Stimulated activated CD4-positive, alpha-beta T cell treated with anti-CD3 and anti-CD28 coated beads, TNF-alpha, amount 100 ng/mL, for 1 hour (primary cell): ENCODE measurements at places on chromosomes 1 and 21.

DNA sequence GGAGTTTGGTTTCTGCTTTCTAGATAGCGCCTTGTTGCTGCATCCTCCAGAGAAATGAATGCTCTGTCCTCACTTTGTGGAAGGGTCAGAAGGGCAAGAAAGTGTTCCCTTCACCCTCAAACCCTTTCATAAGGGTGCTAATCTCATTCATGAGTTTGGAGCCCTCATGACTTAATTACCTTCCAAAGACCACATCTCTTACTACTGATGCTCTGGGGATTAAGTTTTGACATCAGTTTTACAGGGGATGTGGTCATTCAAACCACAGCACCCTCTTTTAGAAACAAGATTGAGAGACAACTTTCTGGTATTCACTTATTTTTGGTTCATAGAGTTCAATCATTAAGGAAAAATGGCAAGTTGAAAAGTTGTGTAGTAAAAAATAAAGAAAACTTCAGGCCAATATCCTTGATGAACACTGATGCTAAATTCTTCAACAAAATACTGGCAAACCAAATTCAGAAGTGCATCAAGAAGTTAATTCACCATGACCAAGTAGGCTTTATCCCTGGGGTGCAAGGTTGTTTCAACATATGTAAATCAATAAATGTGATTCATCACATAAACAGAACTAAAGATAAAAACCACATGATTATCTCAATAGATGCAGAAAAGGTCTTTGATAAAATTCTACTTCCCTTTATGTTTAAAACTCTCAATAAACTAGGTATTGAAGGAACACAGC, 442.1 kb downstream of the PTBP2 start:
- DNase-seq, result no peak

GRCh38 chr1:110224240-110224995, 14.3 kb downstream of the KCNC4 start:
- DNase-seq, result no peak

DNA sequence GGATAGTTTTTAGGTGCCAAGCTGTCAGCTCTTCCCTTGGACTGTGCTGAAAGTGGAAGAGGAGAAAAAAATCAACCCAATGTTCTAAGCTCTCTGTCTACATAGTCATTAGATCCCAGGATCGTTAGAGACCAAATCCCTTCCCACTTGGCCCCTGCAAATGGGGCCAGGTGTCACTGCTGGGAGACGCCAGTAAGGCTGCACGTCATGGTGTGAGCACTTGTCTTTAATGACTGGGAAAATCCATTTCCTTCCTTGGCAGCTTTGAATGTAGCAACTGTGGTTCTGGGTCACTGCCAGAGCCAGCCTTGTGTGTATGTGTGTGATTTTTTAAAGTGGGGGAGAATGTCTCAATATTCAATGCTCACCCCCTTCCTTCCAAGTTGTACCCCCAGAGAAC, 59.9 kb downstream of the MAN1C1 start:
- DNase-seq, result no peak

GRCh38 chr1:236864211-236864610, 69.1 kb downstream of the MTR start:
- DNase-seq, result no peak

- no peak for DNase-seq
Measured at GRCh38 chr21:24852610-24853195, 754.6 kb downstream of the MRPL39 start.

GRCh38 chr1:46401964-46402626, 8.0 kb downstream of the FAAH start:
- DNase-seq, result no peak

DNA sequence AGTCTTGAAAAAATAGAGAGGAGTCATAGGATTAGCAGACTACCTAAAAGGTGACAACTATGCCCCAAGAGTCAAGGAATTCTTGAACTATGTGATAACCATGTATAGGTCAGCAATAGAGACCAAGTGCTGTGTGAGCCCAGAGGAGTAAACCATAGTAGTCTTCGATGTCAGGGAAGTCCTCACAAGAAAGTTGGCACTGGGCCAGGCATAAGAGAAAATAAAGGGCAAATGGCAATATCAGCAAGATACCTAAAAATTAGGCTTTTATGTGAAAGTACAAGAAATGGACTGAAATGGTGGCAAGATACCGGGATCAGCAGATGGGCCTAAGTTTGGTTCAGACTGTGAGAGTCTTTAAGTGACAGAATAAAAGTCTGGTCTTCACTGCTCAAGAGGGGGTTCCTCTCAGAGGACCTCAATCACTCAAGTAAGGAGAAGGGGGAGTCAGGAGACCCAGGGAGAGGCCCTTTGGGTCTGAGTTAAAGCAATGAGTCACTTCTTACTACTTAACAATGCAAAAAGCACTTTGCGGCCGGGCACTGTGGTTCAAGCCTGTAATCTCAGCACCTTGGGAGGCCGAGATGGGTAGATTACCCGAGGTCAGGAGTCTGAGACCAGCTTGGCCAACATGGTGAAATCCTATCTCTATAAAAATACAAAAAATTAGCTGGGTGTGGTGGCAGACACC, 95.0 kb downstream of the TEX35 start:
- DNase-seq, result no peak

GRCh38 chr1:60388092-60388987, 314.8 kb upstream of the C1orf87 start:
- no peak for DNase-seq

DNA sequence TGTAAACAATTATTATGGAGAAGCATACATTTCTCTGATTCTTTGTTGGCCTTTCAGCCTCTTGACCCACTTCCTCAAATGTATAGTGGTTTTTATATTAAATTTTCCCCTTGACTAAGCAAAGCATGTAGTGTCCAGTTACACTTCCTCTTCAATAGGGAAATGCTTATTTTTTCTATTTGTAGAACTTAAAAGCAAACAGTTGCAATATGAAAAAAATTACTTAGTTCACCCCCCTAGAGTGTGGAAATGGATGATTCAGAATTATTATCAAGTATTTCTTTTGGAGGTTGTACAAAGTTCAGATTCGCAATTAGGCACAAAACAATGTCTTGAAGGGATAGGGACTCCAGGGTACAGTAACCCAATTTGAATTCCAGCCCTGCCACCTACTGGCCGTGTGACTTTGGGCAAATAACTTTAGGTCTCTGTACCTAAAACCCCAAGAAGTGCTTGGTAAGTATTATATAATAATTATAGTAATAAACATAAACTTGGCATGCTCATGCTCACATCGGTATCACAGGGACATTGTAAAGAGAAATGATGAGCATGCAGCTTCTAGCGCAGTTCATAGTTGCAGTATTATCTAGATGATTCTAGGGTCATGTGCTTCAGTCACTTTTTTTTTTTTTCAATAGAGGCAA, 28.6 kb upstream of the IFNGR2 start:
- DNase-seq, result no peak

GRCh38 chr1:70156529-70157120, 48.8 kb downstream of the LRRC40 start:
- DNase-seq, result no peak

- no peak for DNase-seq
Measured at GRCh38 chr1:85849660-85850059, 141.4 kb upstream of the ZNHIT6 start.

DNA sequence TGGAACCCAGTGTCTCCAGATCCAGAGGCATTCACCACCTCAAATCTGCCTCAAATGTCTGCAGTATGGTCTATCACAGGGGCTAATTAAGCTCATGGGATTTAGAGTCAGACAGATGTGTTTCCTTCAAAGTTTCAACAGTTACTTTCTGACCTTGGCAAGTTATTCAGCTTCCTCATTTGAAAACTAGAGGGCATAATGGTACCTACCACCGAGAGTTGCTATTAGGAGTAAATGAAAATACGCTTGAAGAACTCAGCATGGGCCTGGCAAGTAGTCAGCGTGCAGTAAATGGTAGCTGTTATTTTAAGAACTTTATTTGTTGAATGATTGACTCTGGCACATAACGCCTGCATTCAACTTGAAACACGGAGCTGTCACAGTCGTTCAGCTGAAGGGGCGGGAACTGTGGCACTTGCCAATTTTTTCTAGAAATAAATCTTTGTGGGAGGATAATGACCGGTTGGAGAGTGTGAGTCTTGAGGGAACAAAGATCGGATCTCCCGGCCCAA, 1.2 kb upstream of the CAP1 start:
- no peak for DNase-seq

DNA sequence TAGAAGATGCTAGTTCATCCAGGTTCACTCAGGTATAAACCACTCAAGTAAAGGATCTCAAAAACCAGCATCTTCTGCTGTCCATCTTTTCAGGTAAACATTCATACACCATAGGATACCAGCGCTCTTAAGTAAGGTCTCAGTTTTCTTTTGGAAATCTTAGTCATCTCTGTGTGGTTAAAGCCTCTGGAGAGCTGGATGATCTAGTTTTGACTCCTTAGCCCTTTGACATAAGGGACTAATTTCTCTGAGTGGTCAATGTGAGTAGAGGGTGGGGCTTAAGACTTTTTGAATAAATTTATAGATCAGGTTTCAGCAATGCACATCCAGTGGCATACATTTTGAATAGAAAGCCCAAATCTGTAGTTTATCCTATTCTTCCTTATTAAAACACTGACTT, 92.3 kb downstream of the CTH start:
- DNase-seq, result no peak

- no peak for DNase-seq
Measured at GRCh38 chr1:153683854-153684253, 5.4 kb downstream of the NPR1 start.

DNA sequence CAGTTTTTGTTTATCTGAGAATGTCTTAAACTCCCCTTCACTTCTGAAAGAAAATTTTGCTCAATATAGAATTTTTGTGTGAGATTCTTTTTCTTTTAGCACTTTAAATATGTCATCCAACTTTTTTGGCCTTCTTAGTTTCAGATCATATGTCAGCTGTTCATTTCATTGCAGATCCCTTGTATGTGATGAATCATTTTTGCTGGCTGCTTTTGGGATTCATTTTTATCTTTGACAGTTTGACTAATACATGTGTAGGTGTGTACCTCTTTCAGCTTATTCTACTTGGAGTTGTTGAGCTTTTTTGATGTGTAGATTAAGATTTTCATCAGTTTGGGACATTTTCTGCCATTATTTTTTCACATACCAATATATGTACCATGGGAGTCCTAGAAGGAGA, 156.8 kb downstream of the FASLG start:
- no peak for DNase-seq
